ENCODE measurements at places on chromosomes 4 and X. TPM values are rescaled to one million over a fixed set of nuclear protein-coding genes. Genes with fewer than 3 reads are reported as not detected.

The TMEM192 gene
- total RNA-seq, result 34.9 TPM

The XAGE1A gene
- not detected for total RNA-seq

The F8A2 gene
- total RNA-seq, result not detected

The VBP1 gene
- 46.2 TPM for total RNA-seq

The UGT2B11 gene
- total RNA-seq, result 0.39 TPM

The MAGEC3 gene
- total RNA-seq, result 0.71 TPM

The ATP1B4 gene
- not detected for total RNA-seq

The CT45A5 gene
- total RNA-seq, result not detected

Data from thyroid gland (tissue), 4 donors.